ENCODE measurements at places on chromosomes 7 and 10.

- DNase-seq, result no peak
Observed at GRCh38 chr10:130464426-130464825, 328.2 kb downstream of the GLRX3 start.

GRCh38 chr7:40298421-40298820 lies 163.6 kb downstream of the SUGCT start:
- peak; percentile 33 for DNase-seq

DNA sequence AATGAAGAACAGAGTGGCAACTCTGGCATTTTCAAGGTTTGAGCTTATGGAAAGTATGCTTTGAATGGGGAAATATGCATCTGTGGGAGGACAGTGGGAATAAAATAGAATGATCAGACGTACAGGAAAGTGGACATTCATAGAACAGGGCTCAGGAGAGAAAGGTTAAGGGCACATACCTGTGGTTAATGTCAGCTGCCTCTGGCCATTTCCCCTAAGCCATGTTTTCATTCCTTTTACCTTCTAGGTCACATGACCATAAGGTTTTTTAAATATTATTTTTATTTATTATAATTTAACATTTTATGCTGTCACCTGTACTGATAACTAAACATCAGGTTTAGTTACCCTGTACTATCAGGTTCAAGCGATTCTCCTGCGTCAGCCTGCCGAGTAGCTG lies 52.8 kb downstream of the LRRC4 start:
- DNase-seq, result no peak

DNA sequence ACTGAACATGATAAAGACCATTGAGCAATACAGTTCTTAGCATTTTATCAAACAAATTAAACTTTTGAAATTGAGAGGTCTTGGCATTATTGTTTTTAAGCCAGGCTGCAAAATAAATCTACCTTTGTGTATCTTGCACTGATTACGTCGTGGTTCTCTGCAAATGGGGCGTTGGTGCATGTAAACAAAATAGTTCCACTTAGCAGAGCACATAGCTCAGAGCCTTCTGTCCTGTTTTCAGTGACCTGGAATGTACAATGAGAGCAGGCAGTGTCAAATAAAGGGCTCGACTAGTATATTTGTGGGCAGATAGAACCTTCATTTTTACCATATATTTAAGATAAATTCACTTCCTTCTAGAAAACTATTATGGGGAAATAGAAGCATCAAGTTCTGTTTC lies 333.9 kb upstream of the SMIM30 start:
- DNase-seq, result no peak

GRCh38 chr7:38292442-38292841 lies 19.0 kb upstream of the TARP start:
- DNase-seq, result peak; percentile 5

GRCh38 chr7:79998363-79998762 lies 136.3 kb upstream of the GNAI1 start:
- no peak for DNase-seq

GRCh38 chr10:19707376-19707775 lies 108.9 kb upstream of the PLXDC2 start:
- DNase-seq, result peak; percentile 81

GRCh38 chr10:12556039-12556438 lies 206.7 kb downstream of the CAMK1D start:
- no peak for DNase-seq

GRCh38 chr10:20977300-20977699 lies 80.2 kb upstream of the NEBL start:
- DNase-seq, result no peak

DNA sequence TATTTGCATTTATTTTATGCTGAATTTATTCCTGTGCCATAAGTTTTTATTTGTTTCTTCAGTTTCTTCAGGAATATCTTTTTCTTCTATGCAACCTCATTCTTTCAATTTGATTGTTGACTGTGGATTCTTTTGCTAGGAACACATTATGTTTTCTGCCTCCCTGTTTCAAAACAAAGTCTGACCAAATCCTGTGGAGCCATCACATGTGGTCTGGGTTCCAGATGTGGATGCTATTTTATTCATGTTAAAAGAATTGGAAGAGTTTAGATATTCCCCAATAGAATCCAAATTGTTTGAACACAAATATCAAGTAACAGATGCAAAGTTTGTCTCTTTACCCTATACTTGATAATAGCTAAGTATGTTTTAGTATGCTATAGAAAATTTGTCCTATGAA lies 56.8 kb upstream of the LRRC17 start:
- DNase-seq, result no peak

- no peak for DNase-seq
Observed at GRCh38 chr10:76302481-76302880, 871.1 kb downstream of the LRMDA start.

DNA sequence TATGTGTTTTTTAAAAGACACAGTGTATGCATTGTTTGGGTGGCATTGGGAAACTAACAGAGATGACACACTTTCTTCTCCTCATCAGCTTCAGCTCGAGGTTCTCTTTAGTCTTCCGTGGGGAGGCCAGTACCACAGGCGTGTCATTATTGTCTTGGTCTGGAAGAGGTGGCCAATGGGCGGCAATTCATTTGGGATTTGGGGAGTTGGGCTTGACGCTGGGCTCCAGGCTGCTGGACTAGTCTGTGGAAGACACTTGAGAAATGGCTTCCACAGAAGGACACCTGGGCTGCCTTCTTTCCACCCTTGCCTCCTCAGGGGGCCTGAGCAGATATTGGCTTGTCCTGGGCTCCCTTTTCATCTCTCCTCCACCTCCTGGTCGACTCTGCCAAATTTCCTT lies 192.2 kb downstream of the SH2D4B start:
- DNase-seq, result no peak

- peak; percentile 40 for DNase-seq
Observed at GRCh38 chr7:44534501-44534900, 6.6 kb downstream of the NPC1L1 start.

DNA sequence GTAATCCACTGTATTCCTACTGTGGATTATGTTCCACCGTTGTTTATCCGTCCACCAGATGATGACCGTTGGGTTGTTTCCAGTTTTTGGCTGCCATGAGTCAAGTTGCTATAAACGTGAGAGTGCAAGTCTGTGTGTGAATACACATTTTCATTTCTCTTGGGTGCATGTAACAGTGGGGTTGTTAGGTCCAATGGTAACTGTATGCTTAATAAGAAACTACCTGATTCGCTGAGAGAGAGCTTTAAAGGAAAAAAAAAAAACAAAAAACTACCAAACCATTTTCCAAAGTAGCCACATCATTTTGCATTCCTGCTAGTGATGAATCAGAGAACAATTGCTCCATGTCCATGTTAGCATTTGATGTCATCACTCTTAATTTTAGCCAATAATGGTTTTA lies 15.9 kb downstream of the UBN2 start:
- DNase-seq, result peak; percentile 28

- no peak for DNase-seq
Observed at GRCh38 chr7:66100408-66101050, 14.1 kb upstream of the CRCP start.

GRCh38 chr10:127318396-127318795 lies 122.0 kb upstream of the INSYN2A start:
- DNase-seq, result no peak

DNA sequence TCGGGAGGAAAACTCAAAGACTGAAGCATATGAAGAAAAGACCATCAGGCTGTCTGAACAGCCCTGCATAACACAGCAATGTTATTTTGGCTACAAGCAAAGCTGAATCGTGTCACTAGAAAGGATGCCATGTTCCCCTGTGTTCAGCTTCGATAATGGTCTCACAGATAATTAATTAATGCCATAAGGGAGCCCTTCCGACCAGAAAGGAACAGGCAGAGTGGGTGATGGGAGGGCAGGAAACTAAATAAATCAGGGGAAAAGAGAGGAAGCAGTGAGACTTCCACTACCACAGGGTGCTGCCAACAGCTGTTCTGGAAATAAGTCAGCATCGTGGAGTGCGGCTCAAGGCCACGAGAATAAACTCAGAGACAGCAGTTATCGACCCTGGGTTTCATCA lies 3.2 kb downstream of the PTPRN2 start:
- no peak for DNase-seq

GRCh38 chr7:100949933-100950443 lies 654 bp downstream of the MUC3A start:
- DNase-seq, result no peak

DNA sequence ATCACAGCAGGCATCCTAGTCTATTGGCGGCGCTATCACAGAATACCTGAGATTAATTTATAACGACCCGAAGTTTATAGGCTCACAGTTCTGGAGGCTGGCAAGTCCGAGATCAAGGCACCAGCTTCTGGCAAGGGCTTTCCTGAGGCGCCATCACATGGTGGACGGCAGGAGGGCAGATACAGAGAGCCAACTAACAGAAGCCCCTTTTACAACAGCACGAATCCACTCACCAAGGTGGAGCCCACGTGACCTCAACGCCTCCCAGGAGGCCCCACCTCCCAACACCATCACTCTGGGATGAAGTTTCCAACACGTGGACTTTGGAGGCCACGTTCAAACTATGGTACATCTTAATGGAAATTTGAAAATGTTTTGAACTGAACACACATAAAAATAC lies 255.3 kb downstream of the ELFN1 start:
- DNase-seq, result no peak

DNA sequence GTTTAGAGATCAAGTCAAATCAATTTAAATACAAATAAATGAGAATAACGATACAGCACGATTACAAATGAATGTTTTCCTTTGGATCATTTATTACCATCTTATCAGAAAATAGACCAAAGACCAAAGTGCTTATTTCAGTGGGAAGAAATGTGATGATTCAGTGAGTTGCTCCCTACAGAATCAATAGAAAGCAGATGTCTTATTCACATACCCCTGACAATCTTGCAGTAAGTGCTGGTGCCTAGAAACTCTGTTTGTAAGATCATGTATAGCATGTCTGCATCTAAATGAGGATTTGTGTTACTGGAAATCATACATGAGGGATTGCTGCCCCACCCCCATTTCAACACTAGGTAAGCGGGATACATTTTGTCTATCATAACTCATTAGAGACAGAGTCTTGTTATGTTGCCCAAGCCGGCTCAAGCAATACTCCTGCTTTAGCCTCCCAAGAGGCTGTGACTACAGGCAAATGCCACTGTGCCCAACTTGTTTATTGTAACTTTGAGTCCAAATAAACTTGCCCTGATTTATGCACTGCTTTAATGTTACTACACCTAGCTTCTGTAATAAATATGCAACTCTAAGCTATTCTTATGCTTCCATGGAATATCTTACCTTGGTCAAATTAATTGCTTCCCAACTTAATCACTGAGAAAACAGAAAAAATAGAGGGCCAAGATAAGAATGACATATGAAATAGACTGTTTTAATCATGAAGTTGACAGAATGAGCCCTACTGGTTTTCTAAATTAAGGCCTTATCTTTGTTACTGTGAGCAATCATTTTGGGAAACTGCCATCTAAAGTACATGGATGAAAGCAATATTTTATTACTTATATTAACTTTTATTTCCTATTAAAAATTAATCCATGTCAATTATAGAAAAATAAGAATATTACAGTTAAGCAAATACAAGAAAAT lies 82.5 kb downstream of the AHR start:
- DNase-seq, result no peak

GRCh38 chr10:83908506-83908905 lies 230.8 kb upstream of the GHITM start:
- DNase-seq, result no peak

- peak; percentile 62 for DNase-seq
Observed at GRCh38 chr7:3673524-3673923, 372.5 kb downstream of the SDK1 start.

- DNase-seq, result no peak
Observed at GRCh38 chr10:77430530-77430929, 207.1 kb downstream of the KCNMA1 start.

GRCh38 chr7:42235741-42236161 lies 1.3 kb downstream of the GLI3 start:
- DNase-seq, result peak; percentile 28

All from epithelial cell of esophagus (primary cell).